ENCODE measurements at places on chromosomes 12 and 14.

DNA sequence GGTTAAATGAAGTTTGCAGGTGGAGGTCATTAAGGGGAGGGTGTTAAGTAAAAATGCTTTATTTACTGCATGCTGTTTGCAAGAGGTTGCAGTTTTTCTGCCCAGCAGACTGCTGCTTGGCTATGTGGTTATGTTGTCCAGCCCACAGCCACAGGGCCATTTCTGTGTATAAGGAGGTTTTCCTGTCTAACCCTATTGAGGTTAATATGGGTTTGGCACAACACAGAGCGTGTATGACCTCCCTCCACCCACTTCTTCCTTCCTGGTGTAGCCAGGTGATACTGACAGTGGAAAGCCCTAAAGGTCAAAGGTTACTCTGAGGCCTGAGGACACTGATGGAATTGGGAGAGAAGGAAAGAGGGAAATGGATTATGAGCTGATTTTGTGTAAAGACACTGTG is 253.7 kb upstream of the PWP1 start:
- no peak for DNase-seq

- DNase-seq, result no peak
Measured at GRCh38 chr12:31929027-31929526, 30.1 kb upstream of the RESF1 start.

DNA sequence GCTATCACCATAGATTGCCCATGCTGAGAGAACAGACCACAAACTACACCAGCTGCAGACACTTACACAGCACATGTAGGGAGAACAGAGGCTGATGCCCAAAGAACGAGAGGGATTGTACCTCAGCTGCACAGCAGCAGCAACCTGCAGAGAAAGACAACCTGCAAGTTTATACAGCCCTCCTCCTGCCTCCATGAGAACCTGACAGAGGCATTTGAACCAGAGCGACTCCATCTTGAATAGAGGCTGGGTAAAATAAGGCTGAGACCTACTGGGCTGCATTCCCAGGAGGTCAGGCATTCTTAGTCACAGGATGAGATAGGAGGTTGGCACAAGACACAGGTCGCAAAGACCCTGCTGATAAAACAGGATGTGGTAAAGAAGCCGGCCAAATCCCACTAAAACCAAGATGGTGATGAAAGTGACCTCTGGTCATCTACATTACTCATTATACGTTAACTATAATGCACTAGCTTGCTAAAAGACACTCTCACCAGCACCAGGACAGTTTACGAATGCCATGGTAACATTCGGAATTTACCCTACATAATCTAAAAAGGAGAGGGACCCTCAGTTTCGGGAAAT is 262.4 kb upstream of the HMGA2 start:
- DNase-seq, result peak; percentile 83

DNA sequence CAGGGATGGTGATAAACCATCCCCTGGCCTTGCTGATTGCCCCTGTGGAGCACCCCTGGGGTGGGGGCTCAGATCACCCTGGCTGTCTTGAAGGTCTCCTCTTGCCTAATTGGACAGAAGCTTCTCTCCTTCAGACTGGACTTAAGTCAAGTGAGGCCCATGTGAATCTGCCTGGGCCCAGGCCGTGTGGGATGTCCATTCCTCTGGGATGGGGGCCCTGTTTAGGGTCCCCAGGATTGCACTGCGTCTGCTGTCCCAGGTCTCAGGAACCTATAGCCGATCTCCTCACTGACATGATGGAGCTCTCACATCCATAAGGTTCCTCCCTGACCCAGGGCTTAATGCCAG is 20.2 kb downstream of the SERPINA1 start:
- no peak for DNase-seq

- no peak for DNase-seq
Measured at GRCh38 chr12:106851306-106851705, 76.8 kb downstream of the RIC8B start.

GRCh38 chr12:3042826-3043225 is 34.4 kb upstream of the TSPAN9 start:
- no peak for DNase-seq

DNA sequence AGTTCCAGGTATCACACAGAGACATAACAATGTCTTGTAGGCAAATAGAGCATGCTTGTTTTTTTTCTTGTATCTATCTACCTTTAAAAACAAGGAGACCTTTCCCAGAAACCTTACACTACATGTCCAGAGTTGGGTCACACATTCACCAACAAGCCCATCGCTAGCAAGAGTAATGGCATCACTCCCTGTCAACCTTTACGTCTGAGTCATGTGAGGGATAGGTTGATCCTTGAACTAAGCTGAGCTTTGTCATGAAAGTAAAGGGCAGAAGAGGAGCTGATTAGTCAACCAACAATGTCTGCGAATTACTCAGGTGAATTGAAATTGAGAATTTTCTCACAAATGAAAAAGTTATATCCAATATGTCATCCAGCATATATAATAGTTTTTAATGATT is 219.4 kb downstream of the CNTN1 start:
- DNase-seq, result no peak

DNA sequence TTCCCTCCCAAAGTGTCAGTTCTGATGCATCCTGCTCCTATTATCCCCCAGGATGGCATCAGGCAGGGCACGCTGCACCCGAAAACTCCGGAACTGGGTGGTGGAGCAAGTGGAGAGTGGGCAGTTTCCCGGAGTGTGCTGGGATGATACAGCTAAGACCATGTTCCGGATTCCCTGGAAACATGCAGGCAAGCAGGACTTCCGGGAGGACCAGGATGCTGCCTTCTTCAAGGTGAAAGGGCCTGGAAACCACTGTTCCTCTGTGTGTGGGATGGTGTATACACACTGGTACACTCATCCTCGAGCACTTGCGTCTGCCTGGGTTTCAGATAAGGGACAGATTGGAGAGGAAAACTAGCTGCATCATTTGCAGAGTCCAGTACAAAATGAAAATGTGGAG is 1.0 kb downstream of the IRF9 start:
- no peak for DNase-seq

DNA sequence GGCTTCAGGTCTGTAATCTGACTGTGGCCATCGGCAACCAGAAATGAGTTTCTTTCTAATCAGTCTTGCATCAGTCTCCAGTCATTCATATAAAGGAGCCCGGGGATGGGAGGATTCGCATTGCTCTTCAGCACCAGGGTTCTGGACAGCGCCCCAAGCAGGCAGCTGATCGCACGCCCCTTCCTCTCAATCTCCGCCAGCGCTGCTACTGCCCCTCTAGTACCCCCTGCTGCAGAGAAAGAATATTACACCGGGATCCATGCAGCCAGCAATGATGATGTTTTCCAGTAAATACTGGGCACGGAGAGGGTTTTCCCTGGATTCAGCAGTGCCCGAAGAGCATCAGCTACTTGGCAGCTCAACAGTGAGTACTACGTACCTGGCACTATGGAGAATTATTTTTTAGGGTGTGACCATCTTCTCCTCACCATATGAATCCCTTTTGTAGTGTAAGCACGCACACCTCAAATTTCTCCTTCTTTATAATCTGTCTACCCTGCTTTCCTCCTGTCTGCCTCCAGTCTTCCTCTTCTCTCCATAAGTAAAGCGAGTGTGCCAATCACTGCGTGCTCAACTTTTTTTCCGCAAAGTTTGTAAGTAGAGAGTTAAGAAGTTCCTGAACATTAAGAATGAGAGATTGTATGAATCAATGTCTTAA is at the start of gene TPH2:
Gene TPH2 (plus strand): TSS at position 118 of the 658 bp plus-strand sequence. CDS start 142 bp downstream, at position 260.
- DNase-seq, result peak; percentile 92

DNA sequence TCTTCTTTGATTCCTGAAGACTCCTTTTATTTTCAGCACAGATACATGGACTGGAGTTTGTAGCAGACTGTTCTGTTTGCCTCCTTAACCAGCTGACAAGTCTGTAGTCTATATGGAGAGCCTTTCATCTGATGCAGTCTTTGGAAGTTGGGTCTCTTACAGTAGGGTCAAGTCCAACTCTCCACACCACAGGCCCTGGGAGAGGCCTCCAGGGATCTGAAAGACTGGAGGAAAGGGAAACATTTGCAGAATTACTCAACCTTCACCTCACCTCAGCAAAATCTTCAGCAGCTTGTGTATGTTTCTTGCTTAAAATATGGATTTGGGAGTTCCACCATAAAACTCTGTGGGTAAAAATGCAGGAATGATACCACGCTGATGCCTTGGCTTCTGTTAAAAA is 188.4 kb downstream of the MSRB3 start:
- no peak for DNase-seq

- DNase-seq, result peak; percentile 74
Measured at GRCh38 chr12:49636979-49637755, 13.8 kb downstream of the PRPF40B start.

GRCh38 chr12:89984846-89985245 is 276.2 kb upstream of the ATP2B1 start:
- no peak for DNase-seq

- DNase-seq, result no peak
Measured at GRCh38 chr12:10968765-10969456, 17.8 kb downstream of the TAS2R50 start.

GRCh38 chr14:23478109-23478759 is 8.7 kb downstream of the NGDN start:
- DNase-seq, result peak; percentile 61

- DNase-seq, result peak; percentile 51
Measured at GRCh38 chr12:40691913-40692764, at the start of gene CNTN1. TSS of gene CNTN1 (plus strand) at chr12:40692439.

DNA sequence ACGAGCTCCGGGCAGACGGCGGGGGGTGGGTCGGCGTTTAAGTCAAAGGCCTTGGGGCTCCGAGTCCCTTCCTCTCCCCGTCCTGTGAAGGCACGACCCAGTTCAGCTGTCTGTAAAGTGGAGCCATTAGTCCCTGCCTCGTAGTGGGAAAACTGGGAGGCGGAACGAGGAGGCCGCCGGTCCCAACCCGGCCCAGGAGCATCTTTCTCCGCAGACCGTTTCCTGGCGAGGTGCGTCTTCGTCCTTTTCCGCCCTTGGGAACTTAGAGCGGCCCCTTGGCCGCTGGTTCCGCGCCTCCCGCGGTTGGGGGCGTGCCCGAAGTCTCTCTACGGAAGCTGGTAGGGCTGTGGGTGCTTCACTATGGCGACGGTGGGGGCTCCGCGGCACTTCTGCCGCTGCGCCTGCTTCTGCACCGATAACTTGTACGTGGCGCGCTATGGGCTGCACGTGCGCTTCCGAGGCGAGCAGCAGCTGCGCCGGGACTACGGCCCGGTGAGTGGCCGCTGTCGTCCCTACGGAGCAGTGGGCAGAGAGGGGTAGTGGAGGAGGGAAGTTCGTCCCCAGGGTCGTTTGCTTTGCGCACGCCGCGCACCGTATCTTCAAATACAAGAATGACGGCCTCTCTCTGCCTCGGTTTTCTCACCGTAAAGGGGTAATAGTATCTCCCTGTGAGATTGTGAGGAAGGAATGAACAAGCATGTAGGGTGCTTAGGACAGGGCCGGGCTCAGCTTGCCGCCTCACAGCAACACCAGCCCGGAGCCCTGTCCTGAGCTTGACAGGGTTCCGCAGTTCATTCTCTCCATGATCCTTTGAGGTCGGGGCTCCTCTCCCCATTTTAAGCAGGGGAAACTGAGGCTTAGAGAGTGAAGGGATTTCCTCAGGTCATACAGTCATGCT is at the start of gene OGFOD2:
Gene OGFOD2 (plus strand): TSS at position 353 of the 898 bp plus-strand sequence. CDS start 8 bp downstream, at position 361.
- peak; percentile 97 for DNase-seq

DNA sequence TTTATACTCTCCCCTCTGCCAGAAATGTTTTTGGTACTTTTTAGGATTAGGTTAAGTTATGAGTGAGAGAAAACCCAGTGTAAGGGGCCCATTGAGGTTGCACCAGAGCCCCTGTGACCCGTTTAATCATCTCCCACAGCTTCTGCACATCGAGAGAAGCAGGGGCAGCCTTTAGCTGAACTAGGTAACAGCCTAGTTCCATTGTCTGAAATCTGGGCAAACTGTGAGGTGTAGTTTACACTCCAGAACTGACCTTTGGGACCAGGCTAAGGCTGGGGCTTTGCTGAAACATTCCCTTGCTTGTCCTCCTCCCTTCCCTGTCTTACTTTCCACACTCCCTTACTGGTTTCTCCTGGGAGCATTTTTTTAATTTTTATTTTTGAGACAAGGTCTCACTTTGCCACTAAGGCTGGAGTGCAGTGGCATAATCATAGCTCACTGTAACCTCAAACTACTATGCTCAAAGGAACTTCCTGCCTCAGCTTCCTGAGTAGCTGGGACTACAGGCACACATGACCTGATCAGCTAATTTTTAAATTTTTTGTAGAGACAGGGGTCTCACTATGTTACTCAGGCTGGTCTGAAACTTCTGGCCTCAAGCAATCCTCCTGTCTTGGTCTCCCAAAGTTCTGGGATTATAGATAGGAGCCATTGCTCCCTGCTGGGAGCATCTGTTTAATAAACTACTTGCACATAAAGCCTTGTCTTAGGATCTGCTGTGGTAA is 25.9 kb upstream of the DHRS2 start:
- no peak for DNase-seq

GRCh38 chr12:3646561-3647241 is 106.2 kb downstream of the CRACR2A start:
- DNase-seq, result no peak

DNA sequence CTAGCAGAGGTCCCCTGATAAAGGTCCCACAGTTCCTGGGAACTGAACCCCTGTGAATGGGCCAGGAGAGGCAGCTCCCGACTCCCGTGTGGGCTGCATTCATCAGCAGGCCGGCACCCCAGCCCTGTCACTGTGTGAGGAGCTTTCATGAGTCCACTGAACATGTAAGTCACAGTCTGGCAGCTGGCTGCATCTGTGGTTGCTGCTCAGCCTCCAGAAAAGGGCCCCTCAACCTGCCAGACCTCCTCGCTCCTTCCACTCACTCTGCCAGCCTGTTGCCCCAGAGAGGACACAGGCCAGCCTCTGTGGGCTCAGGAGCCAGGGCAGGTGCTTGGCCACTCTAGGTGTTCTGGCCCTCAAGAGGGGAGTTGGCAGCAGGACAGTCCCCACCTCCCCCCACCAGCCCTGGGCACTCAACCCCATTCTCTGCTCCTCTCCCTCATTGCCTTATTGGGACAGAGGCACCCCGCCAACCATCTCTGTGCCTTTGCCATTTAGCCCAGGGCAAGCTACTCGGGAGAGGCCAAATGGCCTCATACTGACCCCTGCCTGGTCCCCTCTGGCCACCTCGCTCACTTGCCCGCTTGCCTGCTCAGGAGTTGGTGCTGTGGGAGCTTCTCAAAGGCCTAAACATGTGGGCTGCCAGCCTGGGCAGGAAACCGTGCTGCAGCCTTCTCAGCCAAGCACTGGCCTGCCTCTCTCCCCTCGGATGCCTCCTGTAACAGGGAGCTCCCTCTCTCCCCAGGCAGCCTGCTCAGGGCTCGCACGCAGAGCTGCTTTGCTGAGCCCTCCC is 1.9 kb downstream of the RTL1 start:
- DNase-seq, result no peak

DNA sequence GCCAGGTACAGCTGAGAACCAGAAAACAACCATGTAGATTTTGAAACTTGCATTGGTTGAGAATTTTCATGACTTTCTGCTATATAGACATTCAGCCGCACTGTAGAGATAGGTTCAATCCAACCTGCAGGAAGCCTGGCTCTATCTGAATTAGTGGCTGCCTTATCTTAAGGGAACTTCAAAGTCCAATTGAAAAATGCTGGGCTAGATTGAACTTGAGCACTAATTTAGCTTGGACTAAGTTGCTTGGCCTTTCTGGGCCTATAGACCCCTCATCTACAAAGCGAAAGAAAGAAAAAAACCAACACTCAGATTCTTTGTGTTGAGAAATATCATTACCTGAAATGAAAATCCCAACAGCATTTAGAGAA is 332.4 kb downstream of the NUAK1 start:
- DNase-seq, result no peak

- DNase-seq, result no peak
Measured at GRCh38 chr14:88599326-88599725, 36.5 kb downstream of the ZC3H14 start.

- DNase-seq, result peak; percentile 72
Measured at GRCh38 chr14:75709207-75709812, 48.3 kb downstream of the TTLL5 start.

All from ACHN (cell line).